ENCODE measurements at places on chromosomes 2 and 18.

DNA sequence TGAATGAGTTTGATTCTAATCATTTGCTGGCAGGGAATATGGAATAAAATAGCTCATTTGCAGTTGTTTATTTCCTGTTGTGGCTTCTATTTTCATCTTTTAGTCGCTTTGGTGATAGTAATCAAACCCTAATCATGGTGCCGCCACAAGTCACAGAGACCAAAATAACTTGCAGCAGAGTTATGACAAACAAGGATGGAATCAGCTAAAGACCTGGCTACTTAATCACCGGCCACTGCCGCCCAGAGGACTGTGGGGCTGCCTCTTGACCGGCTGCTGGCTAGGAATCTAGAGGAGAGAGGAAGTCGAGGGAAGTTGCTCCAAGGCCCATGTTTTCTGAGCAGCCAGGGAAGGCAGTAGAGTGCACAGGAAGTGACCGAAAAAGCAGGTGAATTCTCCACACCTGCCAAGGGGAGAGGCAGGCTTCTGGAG, 5.1 kb upstream of the SMAD7 start:
- no peak for DNase-seq

DNA sequence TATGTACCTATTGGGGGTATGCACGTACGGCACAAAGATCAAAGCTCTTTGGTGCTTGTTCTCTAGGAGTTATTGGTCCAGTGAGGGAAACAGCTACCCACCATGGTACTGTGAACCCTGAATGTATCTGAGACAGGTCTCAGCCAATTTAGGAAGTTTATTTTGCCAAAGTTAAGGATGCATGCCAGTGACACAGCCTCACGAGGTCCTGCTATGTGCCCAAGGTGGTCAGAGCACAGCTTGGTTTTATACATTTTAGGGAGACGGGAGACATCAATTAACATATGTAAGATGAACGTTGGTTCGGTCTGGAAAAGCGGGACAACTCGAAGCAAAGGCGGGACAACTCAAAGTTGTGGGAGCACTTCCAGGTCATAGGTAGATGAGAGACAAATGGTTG, 75.8 kb downstream of the SOWAHC start:
- no peak for DNase-seq

DNA sequence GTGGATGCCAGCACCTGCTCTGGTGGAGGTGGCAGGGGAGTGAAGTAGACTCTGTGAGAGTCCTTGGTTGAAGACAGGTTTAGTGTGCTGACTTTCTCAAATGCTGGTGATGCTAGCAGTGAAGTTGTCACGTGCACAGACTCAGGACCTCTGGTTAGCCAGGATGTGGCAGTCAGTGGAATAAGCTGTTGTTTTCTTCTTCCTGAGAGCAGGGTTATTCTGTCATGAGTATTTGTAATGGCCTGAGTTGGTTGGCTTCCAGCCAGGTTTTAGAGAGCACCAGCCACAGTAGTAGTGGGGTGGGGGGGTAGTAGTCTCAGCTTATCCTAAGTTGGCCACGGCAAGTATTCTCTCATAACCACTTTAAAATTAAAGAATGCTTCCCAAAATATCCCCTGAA, 238.5 kb upstream of the FBXO11 start:
- DNase-seq = no peak

- no peak for DNase-seq
Measured at GRCh38 chr2:174902506-174903263, 102.5 kb downstream of the CHN1 start.

GRCh38 chr2:152098496-152099366, at the start of gene CACNB4:
CACNB4 (minus strand) TSS chr2:152099044.
- DNase-seq = peak; percentile 40

GRCh38 chr2:231294571-231295362, 96.3 kb downstream of the ARMC9 start:
- DNase-seq = no peak

GRCh38 chr18:27413495-27414401, 228.6 kb upstream of the CHST9 start:
- DNase-seq = no peak

DNA sequence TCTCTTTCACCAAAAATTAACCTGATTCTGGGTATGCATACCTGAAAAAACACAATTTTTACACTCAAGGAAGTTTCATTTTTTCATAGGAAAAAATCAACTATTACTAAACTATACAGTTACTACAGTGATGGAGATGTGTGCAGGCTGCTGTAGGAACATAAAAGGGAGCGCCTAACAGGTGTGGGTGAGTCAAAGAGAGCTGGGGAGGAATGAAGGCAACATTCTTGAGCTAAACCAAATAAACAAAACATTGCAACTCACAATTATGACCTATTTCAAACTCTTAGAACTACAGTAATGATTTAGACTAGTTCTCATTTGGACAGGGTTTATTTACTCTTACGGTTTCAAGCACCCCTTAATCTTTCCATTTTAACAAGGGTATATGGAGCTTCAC, 13.4 kb upstream of the CLASP1 start:
- DNase-seq = no peak

- peak; percentile 88 for DNase-seq
Measured at GRCh38 chr2:15939854-15940660, at the start of gene MYCN. MYCN (plus strand) TSS chr2:15940550; CDS start chr2:15942065, 1,515 bp downstream.

DNA sequence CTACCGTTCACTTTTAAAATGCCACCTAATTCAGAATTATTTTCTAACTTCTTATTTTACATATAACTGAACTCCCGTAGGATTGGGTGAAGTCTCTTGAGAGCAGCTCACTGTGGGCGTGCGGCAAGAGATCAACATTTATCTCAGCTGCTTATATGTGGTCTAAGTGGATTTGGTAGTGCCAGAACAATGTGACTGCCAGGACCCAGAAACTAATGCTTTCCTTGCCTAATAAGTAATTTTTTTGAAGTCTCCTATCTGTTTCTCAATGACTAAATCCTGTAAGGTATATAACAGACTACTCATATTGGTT, 11.2 kb upstream of the NFE2L2 start:
- no peak for DNase-seq

DNA sequence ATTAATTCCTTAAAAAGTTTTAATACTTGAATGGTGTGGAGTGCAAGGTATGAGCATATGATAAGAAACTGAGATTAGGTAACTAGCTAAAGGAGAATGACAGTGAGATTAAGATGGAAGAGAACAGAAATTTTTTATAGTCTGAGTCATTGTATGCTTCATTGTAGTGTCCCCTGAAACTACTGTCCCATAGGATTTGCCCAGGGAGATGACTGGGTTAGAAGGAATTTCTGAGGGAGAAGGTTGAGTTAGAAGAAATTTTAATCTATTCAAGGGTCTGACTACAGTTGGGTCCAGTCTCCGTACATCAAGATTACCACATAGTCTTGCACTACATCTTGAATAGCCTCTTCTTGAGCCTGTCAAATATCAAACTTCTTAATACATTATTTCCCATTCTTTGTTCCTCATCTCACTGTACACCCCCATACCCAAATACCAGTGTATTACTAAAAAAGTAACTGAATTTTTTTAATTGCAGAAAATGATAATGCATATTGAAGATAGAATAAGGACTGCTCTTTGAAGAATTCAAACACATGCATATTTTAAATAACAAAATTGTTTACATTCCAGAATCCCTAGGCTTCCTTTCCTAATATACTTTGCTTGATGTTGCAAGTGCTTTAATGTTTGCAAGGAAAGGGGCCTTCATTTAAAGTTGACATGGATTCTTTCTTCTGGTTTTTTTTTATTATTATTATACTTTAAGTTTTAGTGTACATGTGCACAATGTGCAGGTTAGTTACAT, 314.3 kb upstream of the COL3A1 start:
- DNase-seq = no peak

GRCh38 chr2:43714164-43714563, 37.9 kb upstream of the C1GALT1C1L start:
- no peak for DNase-seq

DNA sequence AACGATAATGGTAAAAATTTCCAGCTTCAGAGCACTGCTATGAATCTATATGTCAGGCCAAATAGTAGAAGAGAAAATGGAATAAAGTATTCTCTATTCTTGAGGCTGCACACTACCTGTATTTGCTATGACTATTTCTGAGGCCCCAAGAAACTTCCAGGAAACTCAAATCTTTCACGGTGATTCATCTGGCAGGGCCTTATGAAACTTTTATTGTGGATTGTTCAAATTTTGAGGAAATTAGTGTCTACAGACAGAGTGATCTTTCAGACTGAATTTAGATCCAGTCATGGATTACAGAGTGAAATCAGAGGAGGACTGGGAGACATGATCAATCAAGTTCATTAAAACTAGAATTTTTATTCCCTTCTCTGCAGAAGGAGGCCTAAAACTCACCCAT, 4.1 kb upstream of the VSNL1 start:
- no peak for DNase-seq

DNA sequence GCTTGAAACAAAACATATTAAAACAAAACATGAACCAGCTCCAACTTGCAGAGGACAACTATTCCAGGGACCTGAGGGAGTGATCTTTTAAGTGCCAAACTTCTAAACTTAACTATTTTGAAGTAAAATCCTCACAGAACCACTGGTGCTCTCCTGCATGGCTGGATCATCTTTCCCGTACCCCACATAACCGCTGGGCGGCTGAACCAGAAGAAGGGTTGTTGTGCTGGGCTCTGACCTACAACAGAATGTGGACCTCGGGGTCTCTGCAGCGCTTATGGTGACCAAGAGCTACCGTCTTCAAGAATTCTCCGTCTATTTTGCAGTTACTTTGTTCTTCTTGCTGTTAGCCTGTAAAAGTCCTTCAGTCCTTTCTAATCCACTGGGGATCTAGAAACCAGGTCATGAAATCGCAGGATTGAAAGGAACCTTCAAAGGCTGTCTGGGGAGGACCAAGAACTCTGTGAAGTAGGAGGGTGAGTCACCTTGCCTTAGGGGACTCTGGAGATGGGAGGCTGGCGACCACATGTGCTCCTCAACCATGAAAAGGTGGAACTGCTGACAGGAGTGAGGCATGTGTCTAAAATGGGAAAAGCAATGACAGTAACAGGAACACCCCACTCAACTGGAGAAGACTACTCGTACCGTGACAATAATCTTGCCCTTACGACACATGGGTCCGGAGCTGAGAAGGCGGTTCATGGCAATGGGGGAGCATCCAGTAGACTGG, 46.6 kb downstream of the HDLBP start:
- no peak for DNase-seq

DNA sequence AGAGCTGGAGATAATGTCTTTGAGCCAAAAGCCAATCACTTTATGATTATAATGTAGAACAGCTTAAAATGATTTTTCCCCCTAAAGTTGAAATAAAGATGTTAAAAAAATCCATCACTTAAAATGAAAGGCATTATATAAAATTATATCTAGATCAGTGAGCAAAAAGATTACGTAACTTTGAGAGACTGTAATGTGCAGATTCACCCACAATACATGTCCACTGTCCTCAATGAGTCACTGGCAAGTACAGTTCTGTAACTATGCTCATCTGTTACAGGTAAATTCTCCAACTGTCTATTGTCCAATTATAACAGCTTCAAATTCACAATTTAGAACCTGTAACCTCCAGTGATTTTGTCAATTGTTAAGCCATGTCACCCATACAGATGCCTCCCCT, 19.0 kb downstream of the FAM161A start:
- no peak for DNase-seq

DNA sequence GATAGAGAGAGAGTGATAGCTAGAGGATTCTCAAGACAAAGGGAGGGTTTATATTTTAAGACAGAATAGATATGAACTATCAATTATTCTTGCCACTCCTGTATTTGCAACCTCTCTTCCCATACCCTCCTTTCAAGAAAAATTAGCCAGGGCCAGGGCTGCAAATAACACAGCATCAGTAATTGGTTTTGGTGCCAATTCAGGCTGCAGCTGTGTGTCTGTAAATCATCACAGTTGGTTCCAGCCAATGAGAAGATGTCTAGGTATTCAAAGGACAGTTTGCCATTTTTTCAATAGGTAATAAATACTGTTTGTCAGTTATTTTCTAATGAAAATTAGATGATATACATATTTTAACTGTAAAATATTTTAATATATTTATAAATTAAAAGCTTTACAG, 73.5 kb downstream of the WDPCP start:
- no peak for DNase-seq

DNA sequence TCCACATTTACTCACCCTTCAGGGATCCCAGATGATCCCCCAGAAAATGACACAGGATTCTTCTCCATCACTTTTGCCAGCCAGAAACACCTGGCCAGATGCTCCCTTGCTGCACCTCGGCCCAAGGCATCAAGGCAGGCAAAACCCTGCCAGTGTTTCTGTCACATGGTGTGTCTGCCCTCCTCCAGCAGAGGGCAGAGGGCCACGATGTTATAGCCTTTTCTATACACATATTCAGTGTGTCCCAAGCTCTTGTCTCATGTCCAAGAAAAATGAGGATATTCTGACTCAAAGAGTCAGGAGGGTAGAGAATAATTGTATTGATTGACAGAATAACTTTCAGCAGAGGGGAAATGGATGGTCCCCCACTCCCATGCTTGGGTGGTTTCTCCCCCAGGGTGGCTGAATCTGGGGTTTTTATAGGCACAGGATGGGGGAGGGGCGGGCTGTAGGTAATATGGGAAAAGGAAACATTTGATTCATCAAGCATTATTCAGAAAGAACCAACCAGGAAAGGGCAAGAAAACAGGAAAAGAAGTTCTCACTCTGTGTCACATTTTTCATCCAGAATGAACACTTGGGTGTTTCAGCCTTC, 933.9 kb downstream of the TRIB2 start:
- DNase-seq = no peak

DNA sequence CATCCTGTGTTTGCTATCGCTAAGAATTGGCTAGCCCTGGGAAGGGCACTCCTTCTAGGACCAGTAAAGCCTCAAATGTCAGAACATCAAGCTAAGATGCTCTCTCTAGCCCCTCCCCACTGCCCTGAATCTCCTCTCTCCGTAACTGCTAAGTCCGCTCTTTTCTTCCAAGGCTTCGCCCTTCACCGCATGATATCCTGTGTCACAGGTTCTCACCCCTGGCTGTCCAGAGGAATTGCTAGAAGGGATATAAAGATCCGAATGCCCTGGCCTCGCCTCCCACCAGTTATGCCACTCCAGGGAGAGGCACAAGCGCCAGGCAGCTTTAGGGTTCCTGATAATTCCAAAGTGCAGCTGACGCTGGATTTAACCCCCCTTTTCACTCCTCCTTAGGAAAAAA, 17.1 kb upstream of the GPR45 start:
- DNase-seq = no peak

GRCh38 chr2:73999881-74000597, 15.3 kb downstream of the TET3 start:
- no peak for DNase-seq

DNA sequence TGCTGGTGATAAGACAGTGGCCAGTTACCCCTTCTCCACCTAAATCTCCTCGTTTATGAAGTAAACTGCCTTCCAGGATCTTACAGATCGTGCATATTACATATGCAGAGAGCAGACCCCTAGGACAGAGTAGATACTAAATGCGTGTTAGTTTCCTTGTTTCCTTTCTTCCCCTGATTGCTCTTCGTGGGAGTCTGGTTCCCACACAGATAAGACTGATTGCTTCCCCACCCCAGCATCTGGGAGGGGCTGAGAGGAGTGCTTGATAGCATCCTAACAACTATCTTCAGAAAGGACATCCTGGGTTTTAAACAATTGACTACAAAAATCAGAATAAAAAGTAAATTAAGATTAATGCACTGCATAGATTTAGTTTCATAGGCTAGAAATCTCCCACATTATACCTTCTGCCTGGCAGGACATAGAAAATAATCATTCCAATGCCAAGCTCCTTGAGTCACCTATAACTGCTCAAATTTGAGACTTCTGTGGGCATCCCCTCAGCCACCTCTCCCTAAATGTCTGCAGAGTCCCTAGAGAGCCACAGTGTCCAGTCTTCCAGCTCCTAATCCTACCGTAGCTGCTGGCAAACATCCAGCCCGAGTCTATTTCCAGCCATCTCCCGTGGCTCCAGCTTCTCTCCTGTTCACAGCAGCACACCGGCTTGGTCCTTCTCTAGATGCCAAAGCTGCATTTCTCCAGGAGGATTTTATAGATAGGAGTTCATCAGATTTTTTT, 128.3 kb downstream of the LRRC30 start:
- DNase-seq = no peak
